Activated T-cell treated with anti-CD3 and anti-CD28 coated beads for 24 hours (primary cell): ENCODE measurements at places on chromosomes 7 and 10.

DNA sequence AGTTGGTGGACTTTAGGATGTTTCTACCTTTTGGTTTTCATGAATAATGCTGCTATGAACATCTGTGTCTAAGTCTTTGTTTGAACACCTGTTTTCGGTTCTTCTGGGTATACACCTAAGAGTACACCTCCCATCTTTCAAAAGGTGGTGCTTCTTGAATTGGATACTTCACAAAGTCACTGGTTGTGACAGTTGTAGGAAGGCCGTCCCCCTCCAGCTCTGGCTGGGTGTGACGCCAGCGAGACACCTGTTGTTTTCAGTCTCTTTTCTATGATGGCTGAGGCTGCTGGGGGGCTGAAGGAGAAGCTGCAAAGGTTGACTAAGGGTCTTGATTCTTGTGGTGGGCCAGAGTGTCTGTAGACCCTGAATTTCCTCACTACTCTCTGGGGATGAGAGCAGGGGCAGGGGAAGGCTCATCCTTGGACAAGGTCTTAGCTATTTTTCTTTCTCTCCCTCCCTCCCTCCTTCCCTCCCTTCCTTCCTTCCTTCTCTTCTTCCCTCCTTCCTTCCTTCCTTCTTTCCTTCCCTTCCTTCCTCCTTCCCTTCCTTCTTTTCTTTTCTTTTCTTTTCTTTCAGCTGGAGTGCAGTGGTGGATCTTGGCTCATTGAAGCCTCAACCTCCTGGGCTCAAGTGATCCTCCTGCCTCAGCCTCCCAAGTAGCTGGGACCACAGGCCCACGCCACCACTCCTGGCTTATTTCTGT is 5.6 kb downstream of the NEURL1 start:
- no peak for DNase-seq

DNA sequence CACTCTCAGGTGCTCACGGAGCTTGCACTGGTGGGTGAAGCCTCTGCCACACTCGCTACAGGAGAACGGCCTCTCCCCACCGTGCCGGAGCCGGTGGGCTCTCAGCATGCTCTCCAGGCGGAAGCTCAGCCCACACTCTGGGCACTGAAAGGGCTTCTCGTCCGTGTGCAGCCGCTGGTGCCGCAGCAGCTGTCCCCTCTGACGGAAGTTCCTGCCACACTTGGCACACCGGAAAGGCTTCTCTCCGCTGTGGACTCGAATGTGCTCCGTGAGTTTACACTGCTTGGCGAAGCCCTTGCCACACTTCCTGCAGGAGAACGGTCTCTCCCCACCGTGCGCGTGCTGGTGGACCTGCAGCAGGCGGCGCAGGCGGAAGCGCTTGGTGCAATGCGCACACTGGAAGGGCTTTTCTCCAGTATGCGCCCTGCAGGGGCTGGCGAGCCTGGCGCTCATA is 19.3 kb downstream of the ZNF786 start:
- DNase-seq: no peak

GRCh38 chr10:3043512-3044368 is 23.6 kb upstream of the PFKP start:
- DNase-seq: peak; percentile 36

- DNase-seq: no peak
Measured at GRCh38 chr10:99374526-99374925, 45.4 kb downstream of the CNNM1 start.

GRCh38 chr10:96716390-96716789 is 3.9 kb downstream of the PIK3AP1 start:
- no peak for DNase-seq

DNA sequence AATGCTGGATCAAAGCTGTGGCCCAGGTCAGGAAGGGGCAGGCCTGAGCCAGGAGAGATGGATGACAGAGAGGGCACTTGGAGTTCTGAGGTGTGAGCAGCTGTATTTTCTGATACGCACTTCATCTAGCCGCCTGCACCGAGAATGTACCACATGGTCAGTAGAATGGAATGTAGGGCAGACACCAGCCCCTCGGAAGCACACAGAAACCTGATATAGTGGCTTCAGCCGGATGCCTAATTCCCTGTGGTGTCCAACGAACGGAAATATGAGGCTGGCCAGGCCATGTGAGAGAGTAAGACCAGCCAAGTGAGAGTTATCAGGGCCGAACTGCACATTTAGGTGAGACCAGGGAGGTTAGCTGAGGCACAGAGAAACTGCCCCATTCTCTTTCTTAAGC is 46.7 kb upstream of the PLCE1 start:
- DNase-seq: no peak

DNA sequence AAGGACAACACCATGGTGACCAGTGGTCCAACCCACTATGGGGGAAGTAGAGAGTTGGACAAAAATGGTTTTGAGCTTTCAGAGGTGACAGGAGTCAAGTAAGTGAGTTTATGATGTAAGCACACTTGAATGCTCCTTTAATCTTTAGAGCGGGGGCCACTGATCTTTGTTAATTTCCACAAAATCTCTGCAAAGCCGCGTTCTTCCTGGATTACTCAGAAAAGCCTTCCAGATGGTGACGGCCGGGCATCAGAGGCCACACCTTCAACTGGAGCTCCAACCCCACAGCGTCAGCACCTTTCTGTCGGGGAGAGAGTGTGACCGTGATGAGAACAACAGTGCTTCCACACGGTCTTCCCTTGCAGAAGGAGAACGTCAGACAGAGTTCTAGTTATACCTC is 35.2 kb upstream of the KLF6 start:
- no peak for DNase-seq

DNA sequence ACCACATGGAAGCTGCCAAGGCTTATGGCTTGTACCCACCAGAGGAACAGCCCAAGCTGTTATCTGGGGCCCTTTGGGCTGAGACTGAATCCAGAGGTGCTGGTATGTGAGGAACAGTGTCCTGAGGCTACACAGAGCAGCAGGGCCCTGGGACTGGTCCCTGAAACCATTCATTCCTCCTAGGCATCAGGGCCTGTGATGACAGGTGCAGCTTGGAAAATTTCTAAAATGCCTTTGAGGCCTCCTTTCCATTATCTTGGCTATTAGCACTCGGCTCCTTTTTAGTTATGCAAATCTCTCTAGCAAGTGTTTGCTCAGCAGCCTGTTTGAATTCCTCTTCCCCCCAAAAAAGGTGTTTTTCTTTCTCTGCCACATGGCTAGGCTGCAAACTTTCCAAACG is 1151.7 kb upstream of the LRRN3 start:
- DNase-seq: no peak

- no peak for DNase-seq
Measured at GRCh38 chr10:129744134-129745111, 219.7 kb downstream of the EBF3 start.

GRCh38 chr10:100730725-100731406 is 14.5 kb upstream of the PAX2 start:
- no peak for DNase-seq

GRCh38 chr10:79090134-79090803 is 21.5 kb downstream of the ZMIZ1 start:
- DNase-seq: no peak

DNA sequence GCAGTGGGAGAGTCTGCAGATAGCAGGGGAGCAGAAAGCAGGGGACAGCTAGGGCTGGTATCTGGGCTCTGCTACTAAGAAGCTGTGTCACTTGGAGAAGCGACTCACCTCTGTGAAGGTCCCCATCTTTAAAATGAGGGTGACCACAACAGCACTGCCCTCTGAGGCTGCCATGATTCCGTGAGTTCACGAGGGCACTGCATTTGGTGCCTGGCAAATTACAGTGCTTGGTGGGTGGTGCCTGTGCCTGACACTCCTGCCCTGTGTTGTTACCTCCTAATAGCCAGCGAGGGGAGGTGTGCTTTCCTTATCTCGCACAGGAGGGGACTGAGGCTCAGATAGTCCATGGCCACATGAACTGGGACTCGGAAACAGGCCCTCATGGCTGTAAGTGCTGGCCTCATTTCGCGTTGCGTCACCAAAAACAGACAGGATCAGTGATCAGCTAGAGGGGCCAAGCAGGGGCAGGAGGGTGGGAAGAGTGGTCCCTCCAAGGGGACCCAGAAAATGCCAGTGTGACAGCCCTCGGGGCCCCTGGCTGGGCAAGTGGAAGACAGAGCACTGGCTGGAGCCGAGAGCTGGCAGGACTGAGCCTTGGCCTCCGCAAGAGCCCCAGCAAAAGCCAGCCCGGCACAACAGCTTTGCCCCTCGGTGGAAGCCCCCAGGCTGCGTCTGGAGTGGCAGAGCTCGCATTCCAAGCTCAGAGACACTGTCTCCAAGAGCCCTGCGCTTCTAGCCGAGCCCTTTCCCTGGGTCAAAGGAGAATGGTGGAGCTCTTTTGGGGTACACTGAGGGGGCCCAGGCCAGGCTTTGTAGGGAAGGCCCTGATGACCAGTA is 17.3 kb upstream of the BNIP3 start:
- no peak for DNase-seq

DNA sequence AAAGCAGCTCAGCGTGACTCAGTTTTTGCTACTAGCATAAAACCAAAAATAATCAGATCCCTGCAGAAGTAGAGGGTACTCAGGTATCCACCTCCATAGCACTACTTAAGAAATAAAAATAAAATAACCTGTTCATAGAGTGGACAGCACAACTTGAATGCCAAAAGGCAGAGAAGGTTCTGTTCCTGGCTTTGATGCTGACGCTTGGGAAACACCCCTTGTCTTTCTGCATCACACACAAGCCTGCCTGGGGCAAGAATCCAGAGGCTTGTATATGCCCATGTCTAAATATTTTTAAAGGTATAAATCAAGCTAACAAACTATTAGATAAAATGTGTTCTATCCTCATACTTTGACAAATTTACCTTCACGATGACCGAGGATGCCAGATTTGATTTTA is 207.3 kb downstream of the KIAA1217 start:
- DNase-seq: no peak

GRCh38 chr7:80943342-80943741 is 24.5 kb upstream of the SEMA3C start:
- DNase-seq: no peak

DNA sequence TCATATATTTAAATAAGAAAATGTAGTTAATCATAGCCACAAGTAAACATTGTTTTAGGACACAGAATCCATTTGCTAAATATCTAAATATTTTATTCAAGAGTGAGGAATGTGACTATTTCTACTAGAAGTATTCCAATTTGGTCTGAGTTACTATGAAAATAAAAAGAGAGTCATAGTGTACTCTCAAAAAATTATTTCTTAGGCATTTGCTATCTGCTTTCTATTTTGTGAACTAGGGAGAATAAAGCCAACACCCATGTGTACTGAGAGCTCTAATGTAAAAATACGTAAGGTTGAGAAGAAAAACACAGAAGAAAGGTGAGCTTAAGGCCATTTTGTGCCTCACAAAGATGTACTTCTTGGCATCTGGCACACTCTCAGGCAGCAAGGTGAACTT is 38.3 kb downstream of the PRTFDC1 start:
- DNase-seq: no peak

- no peak for DNase-seq
Measured at GRCh38 chr7:149690688-149691446, 82.5 kb downstream of the ZNF467 start.

DNA sequence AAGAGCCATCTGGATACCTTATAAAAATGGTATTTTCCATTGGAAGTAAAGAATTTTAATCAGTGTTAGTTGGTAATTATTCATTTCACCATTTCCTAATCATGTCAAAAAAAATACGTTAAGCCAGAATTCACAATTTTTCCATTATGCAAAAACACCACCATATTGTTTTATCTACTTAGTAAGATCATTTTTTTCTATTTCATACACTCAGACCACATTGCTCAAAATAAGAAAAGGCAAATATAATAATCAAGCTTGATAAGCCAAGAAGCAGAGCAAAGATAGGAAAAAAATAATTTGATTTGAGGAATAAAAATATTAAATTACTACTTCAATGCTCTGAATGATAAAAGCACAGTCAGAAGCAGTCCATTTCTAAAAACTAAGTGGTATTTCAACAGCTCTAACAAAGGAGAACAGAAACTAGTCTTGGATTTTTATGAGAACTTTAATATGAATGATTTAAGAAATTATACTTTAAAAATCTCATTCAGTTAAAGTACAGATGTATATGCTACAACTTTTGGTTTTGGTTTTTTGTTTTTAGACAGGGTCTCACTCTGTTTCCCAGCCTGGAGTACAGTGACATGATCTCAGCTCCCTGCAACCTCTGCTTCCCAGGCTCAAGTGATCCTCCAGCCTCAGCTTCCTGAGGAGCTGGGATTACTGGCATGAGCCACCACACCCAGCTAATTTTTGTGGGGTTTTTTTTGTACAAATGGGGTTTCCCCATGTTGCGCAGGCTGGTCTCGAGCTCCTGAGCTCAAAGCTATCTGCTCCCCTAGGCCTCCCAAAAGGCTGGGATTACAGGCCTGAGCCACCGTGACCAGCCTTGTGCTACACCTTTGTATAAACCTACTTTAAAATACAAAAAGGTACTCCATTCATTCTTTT is 46.6 kb downstream of the LRRN3 start:
- DNase-seq: peak; percentile 20

DNA sequence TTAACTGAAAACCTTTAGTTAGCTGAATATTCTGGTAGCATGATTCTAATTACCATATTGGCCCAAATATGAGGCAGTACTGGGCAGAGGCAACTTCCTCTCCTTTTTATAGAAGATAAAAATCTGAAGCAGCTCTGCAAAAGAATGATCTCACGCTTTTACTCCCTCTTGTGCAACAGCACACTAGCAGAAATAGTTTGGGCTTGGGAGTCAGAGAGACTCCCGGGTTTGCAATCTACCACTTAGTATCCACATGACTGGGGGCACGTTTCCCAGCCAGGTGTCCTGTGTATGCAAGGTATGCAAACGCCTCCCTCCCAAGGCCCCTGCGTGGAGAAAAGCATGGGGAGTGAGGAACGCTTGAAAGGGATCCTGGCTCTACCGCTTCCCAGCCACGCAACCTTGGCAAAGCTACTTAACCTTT is 47.2 kb upstream of the RHEB start:
- DNase-seq: no peak

DNA sequence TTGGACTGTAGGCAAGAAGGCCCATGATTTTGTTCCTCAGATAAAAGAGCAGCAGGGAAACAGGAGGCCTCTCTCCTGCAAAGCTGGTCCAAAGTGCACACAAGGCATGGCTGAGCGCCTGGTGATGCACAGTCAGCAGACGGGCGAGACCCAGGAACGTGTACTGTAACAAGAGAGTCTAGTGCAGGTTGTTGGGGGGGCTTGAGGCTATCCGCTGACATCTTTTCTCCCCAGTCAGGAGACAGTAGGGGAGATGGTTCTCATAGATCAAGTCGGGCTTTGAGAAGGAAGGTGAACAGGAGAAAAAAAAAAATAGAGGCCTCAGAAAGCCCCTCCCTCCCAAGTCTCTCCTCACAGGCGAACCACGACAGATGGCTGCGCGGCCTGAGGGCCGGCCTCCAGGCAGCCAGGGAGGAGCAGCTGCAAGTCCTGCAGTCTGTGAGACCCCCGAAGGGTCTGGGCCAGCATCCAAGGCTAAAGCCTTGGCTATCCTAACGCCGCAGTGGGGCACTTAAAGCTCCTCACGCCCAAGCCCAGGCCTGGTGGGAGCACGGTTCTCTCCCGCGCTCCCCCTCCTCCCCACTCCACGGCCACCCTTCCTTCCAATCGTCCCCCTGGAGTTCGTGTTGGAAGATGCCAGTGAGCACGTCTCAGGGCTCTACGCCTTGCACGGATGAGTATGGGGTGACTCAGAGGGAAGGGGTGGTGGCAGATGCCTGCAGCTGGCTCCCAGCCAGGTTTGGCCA is 68.3 kb downstream of the PRKAG2 start:
- DNase-seq: no peak
